ENCODE measurements at places on chromosomes 7 and 10.

DNA sequence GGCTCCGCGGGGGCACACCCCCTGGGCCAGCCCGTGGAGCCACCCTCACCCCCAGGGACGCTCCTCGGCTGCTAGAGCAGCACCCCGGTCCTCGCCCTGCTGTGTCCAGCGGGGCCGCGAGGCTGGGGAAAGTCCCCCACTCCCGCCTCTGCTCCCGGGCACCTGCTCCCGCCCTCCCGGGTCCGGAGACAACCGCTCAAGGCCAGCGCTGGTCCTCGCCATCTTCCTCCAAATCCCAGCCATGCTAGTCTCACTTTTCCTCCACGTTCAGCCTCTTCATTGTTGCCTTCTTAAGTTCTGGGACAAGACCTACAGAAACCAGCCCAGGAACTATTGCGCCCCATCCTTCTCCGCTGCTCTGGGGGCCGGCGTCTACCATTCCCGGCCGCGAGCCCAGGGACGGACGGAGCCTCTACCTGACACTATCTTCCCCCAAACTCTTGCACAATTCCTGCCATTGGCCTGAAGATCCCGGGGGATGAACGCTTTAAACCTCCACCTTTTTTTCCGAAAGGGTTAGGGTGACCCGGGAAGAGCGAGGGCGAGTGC, 4.8 kb upstream of the KCP start:
- no peak for DNase-seq

DNA sequence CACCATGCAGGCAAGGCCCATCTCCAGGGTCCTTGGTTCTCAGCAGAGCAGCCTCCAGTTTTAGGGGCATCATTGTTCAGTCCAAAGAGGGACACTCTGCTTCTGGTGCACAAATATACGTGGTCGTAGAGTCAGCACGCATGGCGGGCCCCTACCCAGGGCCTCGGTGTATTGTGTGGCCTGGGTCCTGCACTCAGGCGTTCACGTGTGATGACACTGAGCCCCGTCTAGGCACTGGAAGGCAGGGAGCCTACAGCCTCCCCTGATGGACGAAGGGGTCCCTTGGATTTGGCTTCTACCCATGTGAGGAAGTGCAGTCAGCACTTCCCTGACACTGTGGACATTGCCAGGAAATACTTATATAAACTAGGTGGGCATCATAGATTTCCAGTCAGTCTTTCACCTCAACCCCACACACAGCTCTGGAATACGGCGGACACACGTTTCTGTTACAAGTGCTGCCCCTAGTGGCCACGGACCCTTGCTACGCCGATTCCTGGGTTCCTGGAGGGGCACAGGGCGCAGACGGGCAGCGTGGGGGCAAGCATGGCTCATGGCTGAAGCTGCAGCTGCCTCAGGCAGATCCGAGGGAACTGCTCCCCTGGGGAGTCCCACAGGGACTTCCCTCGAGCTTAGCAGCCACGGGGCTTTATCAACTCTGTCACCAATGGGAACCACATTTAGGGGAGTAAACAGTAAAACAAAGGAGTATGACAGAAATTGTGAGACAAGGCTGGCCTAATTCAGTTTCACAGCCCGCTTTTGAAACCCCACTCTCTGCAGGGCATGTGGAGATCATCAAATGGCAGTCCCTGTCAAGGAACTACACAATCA, 25.4 kb downstream of the AIFM2 start:
- DNase-seq = peak; percentile 58

DNA sequence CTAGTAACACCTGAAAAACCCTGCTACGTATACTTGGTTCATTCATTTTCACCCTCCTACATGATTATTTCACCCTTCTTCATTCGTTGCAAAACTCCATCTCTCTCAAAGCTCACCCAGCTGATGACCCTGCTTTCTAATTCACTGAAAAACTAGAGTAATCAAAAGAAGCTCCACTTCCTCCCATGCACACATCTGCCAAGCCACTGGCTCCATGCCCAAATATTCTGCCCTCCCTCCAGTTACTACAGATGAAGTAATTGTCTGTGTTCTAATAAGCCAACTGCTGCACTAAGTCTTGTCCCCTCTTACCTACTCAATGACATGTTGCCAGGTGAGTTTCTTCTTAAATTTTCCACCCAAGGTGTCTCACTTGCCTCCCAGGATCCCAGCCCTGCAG, 96.9 kb upstream of the CCDC71L start:
- DNase-seq = no peak

DNA sequence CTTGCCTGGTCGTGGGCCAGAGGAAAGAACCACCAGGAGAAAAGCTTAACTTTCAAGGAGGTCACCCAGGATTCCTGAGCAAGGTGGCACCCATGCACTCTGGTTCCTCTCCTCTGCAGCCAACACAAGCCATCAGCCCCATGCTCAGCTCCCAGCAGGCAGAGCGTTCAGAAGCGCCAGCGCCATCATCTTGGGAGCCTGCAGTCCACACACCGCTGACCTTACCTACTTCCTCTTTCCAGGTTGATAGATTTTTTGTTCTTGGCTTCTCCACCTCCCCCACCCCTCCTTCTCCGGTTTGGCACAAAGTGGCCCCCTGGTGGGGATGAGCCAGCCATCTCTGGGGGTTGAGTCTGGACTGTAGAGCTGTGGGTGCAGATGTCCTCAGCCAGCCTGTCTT, 1.7 kb upstream of the WDR86 start:
- no peak for DNase-seq

DNA sequence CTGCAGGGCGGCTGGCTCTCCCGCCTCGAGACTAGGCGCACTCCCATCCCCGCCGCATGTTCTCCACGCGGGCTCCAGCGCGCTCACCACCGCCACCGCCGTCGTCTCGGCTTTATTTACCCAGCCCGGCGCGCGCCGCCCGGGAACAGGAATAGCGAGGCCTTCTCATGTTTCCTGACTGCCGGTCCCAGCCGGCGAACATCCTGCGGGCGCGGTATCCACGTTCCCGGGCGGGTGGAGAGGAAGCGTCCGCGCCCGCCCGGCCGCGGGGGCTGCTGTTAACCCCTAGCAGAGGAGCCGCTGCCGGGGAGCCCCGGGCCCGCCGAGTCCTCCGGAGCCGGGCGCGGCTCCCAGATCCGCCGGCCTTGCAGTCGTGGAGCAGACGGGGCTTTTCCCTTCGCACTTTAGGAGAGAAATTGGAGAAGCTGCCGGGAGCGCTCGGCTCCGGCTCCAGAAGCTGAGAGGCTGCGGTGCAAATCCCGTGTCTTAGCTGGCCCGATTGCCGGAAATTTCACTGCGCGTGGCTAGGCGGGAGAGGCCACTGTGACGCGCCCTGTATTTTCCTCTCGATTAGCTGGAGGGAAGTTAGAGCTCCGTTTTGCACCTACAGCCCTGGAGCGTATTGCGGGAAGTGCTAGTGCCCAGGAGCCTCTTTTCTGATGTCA, at the start of gene MKX:
TSS of gene MKX (minus strand) at position 88 of the 665 bp plus-strand sequence. CDS start 2,404 bp downstream, outside the sequence.
- no peak for DNase-seq

DNA sequence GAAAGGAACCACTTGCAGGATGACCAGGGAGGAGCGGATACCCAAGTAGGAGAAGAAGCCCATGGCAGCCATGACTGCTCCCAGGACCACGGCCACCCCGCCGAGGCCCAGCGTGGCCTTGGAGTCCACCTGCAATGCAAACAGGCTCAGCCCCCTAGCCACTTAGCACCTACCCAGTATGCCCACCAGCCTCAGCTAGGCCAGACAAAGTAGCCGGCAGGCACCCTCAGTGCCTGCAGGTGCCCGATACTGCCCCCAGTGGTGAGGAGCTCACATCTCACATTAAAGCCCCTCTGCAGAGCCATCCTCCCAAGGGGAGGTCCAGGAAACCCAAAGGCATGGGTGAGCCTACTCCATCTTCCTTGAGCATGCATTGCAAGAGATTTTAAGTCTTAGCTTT, 6.6 kb downstream of the NPC1L1 start:
- peak; percentile 87 for DNase-seq

- no peak for DNase-seq
Measured at GRCh38 chr7:71278257-71278656, 146.3 kb downstream of the GALNT17 start.

- DNase-seq = peak; percentile 87
Measured at GRCh38 chr7:130793855-130794618, 60.0 kb upstream of the KLF14 start.

DNA sequence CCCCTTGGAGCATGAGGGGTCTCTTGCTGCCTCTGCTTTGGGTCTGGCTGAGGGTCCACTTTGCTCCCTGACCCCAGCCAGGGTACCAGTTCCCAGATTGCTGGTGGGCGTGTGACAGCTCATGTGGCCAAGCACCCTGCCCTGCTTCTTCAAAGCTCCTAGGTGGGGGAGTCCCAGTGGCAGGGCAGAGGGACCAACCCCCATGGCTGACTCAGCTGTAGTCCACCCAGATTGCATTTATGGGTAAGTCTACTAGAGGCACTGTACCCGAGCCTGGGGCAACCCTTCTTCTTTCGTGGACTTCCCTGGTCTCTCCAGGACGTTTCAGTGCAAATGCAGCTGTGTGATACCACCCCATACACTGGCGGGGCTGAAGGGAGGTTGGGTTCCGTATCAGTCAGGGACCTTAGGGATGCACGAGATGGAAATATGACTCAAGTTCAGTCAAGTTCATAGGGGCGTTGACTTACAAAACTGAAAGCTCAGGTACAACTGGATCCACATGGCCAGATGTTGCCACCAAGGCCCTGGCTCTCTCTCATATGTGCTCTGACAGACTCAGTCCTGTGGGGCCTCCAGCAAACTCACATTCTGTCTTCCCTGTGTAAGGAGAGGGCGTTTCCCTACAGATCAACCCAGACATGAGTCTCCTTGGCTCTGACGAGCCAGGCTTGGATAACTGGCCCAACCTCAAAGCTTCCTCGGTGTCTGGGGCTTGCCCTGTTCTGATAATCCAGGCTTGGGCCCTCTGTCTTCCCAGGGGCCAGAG, 13.6 kb downstream of the PTPRE start:
- no peak for DNase-seq

DNA sequence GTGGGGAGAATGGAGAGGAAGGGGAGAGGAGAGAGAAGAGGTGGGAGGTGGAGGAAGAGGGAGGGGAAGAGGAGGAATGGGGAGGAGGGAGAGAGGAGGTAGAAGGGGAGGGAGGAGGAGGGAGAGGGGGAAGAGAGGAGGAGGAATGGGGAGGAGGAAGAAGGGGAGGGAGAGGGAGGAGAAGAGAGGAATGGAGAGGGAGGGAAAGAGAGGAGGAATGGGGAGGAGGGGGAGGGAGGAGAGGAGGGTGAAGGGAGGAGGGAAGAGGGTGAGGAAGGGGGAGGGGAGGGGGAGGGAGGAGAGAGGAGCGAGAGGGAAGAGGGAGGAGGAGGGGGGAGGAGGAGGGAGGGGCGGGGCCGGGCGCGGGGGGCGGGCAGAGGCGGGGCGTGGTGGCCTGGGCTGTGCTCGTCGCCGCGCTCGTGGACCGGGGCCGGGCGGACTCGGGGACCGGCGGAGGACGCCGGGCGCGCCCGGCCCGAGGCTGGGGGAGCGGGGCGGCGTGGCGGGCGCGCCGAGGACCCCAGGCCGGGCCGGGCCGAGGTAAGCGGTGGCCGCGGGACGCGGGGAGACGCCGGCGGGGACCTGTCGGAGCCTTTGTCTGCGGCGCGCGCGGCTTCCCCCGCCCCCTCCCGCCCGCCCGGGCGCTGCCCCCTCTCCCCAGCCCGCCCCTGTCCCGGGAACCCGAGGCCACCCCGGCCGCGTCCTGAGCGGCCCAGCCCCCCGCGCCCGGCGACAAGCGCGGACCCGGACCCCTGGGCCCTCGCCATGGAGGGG, at the start of gene SLC29A4:
TSS of gene SLC29A4 (plus strand) at position 401 of the 774 bp plus-strand sequence. CDS start 4,874 bp downstream, outside the sequence.
- peak; percentile 30 for DNase-seq
